ENCODE measurements at places on chromosomes 5 and 9.

DNA sequence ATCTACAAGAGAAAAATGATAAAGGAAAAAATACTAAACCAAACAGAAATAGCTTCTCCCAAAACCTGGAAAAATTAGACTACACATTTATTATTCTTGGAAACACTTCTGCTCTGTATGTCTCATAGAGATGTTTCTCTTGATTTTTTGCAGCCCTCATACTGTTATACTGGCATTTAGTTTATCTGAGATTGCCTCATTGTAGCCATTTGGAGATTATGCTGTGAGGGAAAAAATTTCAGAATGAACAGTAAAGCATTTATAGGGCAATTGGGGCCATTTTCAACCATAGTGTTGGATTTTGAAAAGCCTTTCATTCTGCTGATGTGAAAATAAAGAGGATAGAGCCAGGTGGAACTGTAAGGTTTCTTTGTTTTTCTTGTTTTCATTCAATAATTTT, 441.8 kb upstream of the RIOK2 start:
- no peak for DNase-seq

- no peak for DNase-seq
These were observed 665 bp upstream of the BTF3 start for GRCh38 chr5:73497497-73498056.

GRCh38 chr5:143207058-143207457, 196.4 kb downstream of the NR3C1 start:
- DNase-seq = no peak

DNA sequence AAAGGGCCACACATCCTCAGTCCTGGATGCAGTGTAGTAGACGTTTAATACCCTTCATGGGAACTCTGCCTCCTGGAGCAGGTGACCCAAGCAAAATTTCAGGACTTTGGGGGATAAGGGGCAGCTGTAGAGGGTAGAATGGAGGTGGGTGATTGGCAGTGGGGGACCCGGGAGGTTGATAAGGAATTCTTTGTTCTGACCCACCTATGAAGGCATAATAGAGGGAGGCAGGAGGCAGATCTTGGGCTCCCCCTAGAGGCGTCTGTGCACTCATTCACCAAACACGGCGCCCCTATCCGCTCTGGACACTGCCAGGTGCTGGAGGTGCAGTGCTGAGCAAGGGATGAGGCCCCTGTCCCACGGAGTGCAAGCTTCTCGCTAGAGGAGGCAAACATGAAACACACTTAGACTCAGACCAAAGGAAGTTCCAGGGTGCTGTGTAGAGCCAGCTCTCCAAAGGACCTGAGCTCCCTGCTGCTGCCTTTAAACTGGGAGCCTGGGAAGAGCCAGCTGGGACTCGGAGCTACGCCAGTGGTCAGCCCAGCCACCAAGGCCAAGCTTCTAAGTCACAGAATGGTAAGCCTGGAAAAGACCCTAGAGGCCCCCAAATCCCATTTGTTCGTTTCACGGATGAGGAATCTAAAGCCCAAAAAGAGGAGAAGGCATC, 7.7 kb downstream of the IL17B start:
- DNase-seq = peak; percentile 80

DNA sequence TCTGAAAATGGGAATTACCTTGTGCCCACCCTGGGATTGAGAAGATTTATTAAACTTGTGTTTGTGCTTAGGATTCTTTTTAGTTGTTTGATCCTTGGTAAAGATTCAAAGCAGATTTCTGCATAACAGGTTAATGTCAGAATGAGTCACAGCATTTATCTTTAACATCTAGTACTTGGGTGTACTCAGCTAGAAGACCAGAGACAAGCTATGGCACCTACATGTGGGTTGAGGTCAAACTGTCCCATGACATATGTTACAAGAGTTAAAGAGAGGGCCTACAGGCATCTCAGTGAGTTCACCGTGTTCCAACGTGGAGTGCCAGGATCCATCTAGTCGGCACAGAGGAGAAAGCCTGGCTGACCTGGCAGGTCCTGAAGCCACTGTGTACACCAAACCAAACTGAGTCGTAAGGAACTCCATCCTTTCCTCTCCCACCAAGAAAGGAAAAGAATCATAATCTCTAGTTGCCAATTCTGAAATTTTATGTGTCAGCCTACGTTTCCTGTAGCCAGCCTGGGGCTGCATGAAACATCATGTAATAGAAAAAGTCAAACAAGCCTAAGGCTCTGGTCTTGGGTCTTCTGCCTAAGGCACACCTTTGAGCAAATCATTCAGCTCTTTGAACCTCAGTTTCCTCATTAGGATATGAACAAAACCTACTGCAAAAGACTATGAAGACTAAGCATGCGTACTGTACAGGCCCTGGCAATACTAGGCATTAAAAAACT, 73.7 kb downstream of the RCL1 start:
- peak; percentile 46 for DNase-seq

DNA sequence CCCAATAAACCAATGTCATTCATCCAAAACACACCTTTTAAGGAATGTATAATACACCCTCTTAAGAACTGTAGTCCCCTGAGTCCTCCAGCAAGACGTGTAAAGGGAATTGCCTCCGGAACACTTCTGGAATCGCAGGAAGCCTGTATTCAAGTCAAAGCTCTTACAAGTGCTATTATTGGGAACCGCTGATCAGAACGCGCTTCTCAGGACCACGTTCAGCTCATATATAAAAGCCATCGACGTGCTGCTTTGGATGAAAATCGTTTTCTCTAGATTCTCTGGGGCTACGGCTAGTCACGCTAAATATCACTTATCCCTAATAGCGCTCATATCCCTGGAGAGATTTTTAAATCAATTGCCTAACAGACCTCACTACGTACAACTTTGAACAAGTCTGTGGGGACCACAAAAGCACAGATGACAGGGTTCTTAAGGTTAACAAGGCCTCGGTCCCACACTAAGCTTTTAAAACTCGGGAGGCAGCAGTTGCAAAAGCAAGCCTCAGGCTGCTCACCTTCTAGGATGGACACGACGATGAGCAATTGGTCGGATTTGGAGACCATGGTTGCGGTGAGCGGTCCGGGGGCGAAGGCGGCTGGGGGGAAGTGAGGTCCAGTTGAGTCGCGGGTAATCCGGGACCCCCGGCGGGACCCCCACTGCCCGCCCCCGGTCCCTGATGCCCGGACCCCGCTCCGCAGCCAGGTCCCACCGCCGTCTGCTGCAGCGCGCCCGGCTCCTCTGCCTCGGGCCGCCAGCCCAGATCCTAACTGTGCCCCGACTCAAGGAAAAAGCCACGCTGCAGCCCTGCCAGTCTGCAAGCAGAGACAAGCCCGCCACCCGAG, 548 bp downstream of the CEP120 start:
- DNase-seq = peak; percentile 50

- DNase-seq = no peak
These were observed 20.2 kb upstream of the POMT1 start for GRCh38 chr9:131482343-131483006.

GRCh38 chr9:127353882-127354281, 43.1 kb upstream of the SLC2A8 start:
- no peak for DNase-seq

GRCh38 chr5:53249529-53250200, 140.1 kb upstream of the MOCS2 start:
- DNase-seq = no peak

- no peak for DNase-seq
These were observed 275.2 kb upstream of the DMAC1 start for GRCh38 chr9:8074713-8075286.

- DNase-seq = no peak
These were observed 59.5 kb downstream of the RAD23B start for GRCh38 chr9:107342476-107343161.

- DNase-seq = no peak
These were observed 159.4 kb downstream of the CEMIP2 start for GRCh38 chr9:71608825-71609447.

DNA sequence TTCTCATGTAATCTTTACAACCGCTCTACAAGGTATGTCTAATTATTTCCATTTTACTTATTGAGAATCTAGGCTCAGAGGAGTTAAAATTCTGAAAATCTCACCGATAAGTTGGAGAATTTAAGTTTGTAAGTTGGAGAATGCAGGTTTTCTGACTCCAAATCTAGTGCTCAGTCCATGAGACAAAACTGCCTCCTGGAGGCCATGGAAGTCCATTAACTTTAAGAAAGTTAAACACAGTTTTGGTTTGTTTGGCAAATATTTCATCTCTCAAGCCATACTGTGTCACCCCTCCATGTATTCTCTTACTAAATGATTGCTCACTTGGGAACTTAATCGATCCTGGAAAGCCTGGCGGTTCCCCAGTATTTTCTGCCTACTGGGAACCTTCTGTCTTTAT, 52.6 kb downstream of the INIP start:
- no peak for DNase-seq

GRCh38 chr9:71955300-71955915, 44.0 kb downstream of the C9orf85 start:
- DNase-seq = no peak

- DNase-seq = no peak
These were observed 91.2 kb downstream of the PDZD2 start for GRCh38 chr5:31730139-31730538.

DNA sequence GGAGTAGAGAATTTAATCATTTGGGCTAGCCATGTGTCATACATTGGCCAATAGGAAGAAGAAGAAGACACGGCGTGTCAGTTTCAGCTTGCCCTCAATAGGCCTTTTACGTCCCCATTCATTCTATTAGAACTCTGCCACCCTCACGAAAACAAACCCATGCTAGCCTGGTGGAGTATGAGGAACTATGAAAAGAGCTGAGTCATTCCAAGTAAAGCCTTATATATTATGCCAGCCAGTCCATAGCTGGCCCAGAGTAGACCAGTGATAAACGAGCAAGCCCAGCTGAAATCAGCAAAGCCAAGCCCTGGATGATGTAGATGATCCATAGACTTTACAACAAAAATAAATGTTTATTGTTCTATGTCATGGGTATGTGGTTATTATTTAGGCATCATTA, 895.1 kb downstream of the TLE1 start:
- no peak for DNase-seq

- no peak for DNase-seq
These were observed 400.0 kb upstream of the ADAMTS16 start for GRCh38 chr5:4740156-4740555.

DNA sequence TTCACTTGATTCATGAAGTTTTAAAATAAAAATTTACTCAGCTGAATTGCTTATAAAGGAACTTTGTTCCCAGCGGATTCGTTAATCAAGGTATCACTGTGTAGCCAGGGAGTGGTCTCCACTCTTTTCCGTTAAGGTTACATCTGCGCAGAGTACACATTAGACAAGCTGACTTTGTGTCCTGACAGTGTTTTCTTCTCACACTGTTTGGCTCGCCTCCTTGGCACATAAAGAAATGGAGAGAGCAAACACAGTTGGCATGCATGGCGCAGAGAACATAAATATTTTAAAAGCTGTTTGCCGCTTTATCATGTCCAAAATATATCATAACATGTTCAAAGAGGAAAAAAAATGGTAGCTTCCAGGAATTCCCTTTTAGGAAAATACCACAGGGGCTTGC, 153.2 kb downstream of the EDIL3 start:
- no peak for DNase-seq

- DNase-seq = no peak
These were observed 78.7 kb downstream of the RAD23B start for GRCh38 chr9:107361816-107362215.

DNA sequence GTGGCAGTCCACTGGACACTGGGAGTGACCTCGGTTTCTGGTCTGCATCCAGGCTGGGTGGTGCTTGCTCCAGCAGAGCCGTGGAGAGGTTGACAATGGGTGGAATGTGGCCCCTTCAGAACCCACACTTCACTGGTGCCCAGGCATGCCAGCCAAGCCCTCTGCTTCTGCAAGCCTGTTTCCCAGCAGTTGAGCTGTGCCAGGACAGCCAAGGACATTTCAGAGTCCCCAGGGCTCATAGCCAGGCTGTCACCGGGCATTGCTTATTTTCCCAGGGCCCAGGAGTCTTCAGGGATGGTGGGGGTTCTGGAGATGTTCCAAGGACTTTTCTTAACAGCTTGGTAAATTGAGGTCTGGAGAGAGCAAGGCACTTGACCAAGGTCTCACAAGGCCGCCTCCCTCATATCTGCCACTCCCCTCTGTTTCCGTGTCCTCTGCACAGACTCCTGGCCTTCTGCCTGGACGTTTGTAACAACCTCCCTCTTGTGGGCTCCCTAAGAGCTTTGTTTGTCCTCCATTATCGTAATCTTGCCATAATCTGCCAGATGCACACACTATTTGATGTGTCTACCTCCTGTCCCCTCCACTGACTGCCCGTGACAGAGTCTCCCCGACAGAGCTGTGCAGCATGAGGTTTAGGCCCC, 3.8 kb upstream of the NDST1 start:
- no peak for DNase-seq

- DNase-seq = no peak
These were observed 53.2 kb upstream of the C5orf58 start for GRCh38 chr5:170179626-170180025.

GRCh38 chr9:120792898-120793765, at the start of gene FBXW2:
Gene FBXW2, minus strand, starts transcription at chr9:120793416. Its CDS starts 5,158 bp downstream, at chr9:120788258.
- peak; percentile 94 for DNase-seq

GRCh38 chr9:137866226-137867141, 11.1 kb upstream of the CACNA1B start:
- DNase-seq = no peak

GRCh38 chr5:103037673-103038455, 82.1 kb downstream of the GIN1 start:
- no peak for DNase-seq

- DNase-seq = no peak
These were observed 512 bp downstream of the GRIN3A start for GRCh38 chr9:101737705-101738565.

- no peak for DNase-seq
These were observed 13.7 kb downstream of the RNF14 start for GRCh38 chr5:141982626-141983025.

DNA sequence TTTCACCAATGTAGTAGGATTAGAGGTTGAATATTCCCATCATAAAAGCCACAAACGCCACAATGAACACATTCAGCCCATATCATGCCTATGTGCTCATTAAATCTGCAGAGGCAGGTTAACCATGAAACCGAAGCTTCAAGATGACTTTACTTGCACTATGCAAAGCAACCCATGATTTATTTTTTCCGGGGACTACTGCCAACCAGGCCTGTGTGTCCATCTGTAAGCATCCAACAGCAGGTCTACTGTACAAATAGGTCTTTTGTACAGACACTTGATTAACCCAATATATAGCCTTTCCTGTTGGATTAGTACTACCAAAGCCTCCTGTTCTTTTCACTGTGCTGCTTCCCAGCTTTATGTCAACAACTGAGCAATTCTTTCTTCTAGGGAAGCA, 104.9 kb upstream of the CDH10 start:
- DNase-seq = no peak

Measured in stimulated activated CD8-positive, alpha-beta memory T cell treated with anti-CD3 and anti-CD28 coated beads, Interleukin-4, amount 100 ng/mL, for 48 hours (primary cell).